ENCODE measurements at places on chromosomes 4 and X.

DNA sequence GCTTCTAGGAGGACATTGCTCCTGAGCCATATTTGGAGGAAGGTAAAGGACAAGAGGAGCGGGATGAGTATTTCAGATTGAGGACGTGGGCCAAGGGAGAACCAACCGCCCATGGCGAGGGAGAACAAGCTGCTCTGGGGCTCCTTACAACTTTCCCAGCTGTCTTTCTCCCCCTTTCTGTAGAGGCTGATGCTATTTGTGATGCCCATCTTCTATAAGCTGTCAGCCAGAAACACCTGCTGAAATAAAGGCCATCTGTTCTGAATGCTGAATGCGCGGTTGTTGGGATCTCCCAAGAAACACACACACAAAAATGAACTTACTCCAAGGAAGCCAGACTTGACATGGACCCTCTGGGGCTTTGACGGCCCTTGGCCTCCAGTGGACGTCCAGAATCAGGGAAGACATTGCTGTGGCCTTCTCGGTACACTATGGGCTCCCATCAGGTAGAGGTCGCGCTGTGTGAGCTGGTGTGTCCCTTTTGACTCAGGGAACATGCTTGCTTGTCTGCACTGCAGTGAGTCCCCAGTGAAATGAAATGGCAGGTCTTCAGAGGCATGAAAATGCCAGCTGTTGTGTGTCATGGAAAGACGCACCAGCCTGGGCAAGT lies 30.9 kb downstream of the RWDD4 start:
- no peak for DNase-seq
- no peaks in the 10 kb centered on the region for H3K27me3 ChIP-seq
- H3K4me1 ChIP-seq: no peaks in the 10 kb centered on the region
- no peak overlapping the region for H3K4me3 ChIP-seq
- no peaks in the 10 kb centered on the region for H3K36me3 ChIP-seq

GRCh38 chrX:155435744-155436112 lies 22.7 kb downstream of the F8A3 start:
- no peaks in the 10 kb centered on the region for H3K27me3 ChIP-seq
- DNase-seq: no peak
- H3K36me3 ChIP-seq: no peaks in the 10 kb centered on the region
- no peaks in the 10 kb centered on the region for H3K4me1 ChIP-seq

GRCh38 chrX:114841051-114841450 lies 176.4 kb downstream of the IL13RA2 start:
- DNase-seq: no peak
- H3K4me1 ChIP-seq: no peaks in the 10 kb centered on the region
- H3K36me3 ChIP-seq: no peaks in the 10 kb centered on the region
- no peak overlapping the region for H3K4me3 ChIP-seq

DNA sequence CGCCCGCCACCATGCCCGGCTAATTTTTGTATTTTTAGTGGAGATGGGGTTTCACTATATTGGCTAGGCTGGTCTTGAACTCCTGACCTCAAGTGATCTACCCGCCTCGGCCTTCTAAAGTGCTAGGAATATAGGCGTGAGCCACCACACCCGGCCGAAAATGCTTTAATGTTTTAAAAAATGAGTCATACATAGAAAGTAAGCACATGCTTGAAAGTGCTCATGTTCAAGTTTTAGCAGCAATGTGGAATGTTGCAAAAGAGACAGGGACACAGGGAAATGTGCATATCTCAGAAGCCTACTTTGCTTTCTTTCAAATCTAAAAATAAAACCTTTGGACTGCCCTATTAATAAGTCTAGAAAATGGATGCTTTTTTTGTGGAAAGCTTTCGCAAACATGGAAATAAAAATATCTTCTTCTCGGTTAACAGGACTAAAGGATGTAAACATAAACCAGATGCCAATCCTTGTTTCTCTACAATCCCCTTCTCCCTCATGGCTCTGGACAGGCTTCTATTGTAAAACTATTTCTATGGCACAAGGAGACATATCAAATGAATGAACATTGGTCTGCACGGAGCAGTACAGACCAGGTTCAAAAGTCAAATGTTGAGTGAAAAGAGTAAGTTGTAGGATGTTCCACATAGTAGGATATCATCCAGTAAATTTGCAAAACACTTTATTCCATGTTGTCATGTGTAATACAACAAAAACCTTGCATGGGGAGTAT lies 15.0 kb downstream of the MECP2 start:
- H3K27me3 ChIP-seq: no peaks in the 10 kb centered on the region
- H3K4me1 ChIP-seq: peaks cover 16% of the 10 kb centered on the region
- DNase-seq: no peak
- peaks cover 7% of the 10 kb centered on the region for H3K36me3 ChIP-seq
- no peak overlapping the region for H3K4me3 ChIP-seq

DNA sequence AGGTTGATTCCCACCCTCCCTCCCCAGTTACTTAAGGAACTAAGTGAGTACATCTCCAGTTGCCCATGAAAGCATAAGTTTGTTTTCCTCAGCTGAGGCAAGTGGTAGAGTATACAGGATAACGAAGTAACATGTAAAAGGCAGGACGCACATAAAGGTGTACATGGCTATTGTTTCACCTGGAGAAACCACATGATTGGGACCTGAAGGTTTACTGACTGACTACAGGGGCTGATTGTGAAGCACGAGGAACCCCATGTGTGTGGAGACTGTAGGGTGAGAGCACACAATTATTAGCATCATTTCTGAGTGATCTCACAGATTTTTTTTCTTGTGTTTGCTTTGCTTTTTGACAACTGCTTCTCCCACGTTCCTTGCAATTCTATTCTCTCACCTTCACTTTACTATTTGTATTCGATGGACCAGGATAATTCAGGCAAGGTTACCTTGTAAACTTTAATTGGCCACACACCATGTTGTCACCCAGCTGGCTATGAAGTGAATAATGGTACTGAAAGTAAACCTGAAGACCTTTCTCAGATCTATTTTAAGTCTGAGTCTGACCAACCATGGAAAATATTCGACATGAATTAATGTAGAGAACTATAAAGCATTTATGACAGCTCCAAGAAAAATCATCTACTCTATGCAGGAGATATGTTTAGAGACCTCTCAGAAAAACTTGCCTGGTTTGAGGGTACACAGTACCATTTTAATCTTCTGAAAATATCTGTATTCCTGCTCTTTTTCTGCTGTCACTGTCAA lies 102.5 kb upstream of the MYOZ2 start:
- DNase-seq: no peak
- H3K36me3 ChIP-seq: no peaks in the 10 kb centered on the region
- no peaks in the 10 kb centered on the region for H3K27me3 ChIP-seq
- no peak overlapping the region for H3K27ac ChIP-seq
- H3K4me3 ChIP-seq: no peak overlapping the region

- H3K27me3 ChIP-seq: no peaks in the 10 kb centered on the region
- no peak overlapping the region for H3K4me3 ChIP-seq
- H3K27ac ChIP-seq: no peak overlapping the region
- no peaks in the 10 kb centered on the region for H3K4me1 ChIP-seq
- DNase-seq: no peak
- H3K36me3 ChIP-seq: no peaks in the 10 kb centered on the region
Observed at GRCh38 chr4:168854350-168854921, 155.6 kb downstream of the CBR4 start.

DNA sequence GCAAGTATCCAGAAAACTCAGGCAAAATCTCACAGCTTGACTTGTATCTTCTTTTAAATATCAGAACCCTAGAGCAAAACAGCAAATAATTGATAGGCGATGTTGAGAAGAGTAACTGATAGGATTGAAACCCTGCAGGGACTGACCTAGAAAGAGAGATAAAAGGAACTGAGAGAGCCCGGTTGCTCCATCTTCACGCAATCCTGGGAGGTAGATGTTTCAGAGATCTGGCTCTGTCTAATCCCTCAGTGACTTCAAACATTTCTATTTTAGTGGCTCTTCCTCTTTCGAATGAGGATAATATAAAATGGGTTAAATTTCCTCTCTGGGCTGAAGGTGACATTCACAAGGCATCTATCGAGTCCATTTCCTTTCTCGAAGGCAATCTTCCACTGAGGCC lies 39.3 kb upstream of the RPL34 start:
- no peaks in the 10 kb centered on the region for H3K27me3 ChIP-seq
- DNase-seq: no peak
- H3K36me3 ChIP-seq: no peaks in the 10 kb centered on the region
- H3K4me3 ChIP-seq: no peak overlapping the region

DNA sequence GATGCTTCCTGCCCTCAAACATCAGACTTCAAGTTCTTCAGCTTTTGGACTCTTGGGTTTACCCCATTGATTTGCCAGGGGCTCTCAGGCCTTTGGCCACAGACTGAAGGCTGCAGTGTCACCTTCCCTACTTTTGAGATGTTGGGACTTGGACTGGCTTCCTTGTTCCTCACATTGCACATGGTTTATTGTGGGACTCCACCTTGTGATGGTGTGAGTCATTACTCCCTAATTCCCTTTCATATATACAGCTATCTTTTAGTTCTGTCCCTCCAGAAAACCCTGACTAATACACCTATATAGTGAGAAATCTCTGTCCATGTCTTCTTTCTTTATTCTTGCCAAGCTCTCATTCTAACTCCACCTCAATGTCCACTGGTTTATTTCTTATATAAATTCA lies 736.9 kb upstream of the HS3ST1 start:
- no peaks in the 10 kb centered on the region for H3K4me1 ChIP-seq
- no peak overlapping the region for H3K4me3 ChIP-seq

DNA sequence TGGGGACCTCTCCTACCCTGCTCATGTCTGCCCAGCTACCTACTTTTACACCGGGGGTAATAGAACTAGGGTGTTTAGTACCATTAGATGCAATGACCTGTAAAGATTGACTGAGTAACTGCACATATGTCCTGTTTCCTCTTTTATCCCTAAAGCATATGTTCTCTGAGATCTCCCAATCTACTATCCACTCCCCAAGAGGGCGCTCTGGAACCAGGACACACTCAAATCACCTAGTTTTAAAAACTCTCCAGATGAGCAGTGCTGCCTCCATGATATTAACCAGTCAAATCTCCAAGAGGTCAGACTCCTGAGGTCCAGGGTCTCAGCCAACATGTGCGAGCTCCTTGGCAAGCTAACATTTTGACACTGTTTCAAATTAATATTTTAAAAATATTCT lies 87.0 kb upstream of the TSPAN5 start:
- no peaks in the 10 kb centered on the region for H3K36me3 ChIP-seq
- H3K4me1 ChIP-seq: no peaks in the 10 kb centered on the region
- H3K27ac ChIP-seq: no peak overlapping the region

DNA sequence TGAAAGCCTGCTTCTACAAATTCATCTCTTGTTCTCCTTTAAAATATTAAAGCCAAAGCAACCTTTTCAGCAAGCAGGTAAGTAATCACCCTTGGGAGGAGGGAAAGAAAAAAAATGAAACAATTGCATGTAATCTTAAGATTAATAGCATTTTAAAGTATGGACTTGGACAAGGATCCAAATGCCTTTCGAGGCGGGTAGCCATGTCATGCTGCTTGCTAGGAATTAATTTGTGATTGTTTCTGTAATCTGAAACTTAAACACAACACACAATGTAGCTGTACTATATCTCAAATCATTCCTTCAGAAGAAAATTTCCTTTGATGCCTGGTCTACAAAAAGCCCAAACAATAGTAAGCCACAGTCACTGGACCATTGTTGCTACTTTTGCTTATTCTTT lies 112.4 kb upstream of the CBR4 start:
- no peaks in the 10 kb centered on the region for H3K36me3 ChIP-seq
- H3K4me3 ChIP-seq: no peak overlapping the region
- H3K4me1 ChIP-seq: no peaks in the 10 kb centered on the region
- no peak for DNase-seq
- H3K27ac ChIP-seq: no peak overlapping the region
- H3K27me3 ChIP-seq: no peaks in the 10 kb centered on the region

DNA sequence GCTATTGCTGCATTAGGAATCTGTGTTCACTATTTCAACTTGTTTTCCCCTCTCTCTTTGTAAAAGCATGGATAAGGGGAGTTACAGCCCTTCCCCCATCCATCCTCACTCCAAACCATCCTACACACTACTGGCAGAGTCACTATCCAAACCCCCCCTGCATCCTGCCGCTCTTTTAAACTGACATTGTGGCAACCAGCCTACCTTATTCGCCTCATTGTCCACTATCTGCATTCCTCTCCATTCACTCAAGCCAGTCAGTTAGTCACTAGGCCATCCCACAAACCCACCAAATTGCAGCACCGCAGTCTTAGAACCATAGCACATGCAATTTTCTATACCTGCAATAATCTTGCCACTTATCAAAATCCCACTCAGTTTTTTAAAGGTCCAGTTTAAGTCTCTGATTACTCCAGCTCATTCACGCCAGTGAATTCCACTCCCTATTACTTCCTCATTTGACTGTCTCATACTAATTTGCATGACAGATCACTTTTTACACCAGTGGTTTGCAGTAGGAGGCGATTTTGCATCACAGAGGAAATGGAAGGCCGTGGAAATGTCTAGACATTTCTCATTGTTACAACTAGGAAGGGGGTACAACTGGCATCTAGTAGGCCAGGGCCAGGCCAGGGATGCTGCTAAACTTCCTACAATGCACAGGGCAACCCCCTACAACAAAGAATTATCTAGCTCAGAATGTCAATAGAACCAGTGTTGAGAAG lies 181.8 kb downstream of the HS6ST2 start:
- no peak for DNase-seq
- no peak overlapping the region for H3K4me3 ChIP-seq
- no peaks in the 10 kb centered on the region for H3K27me3 ChIP-seq
- no peaks in the 10 kb centered on the region for H3K4me1 ChIP-seq
- H3K36me3 ChIP-seq: no peaks in the 10 kb centered on the region

- H3K4me3 ChIP-seq: no peak overlapping the region
- H3K4me1 ChIP-seq: no peaks in the 10 kb centered on the region
- no peaks in the 10 kb centered on the region for H3K36me3 ChIP-seq
- no peak for DNase-seq
- no peaks in the 10 kb centered on the region for H3K27me3 ChIP-seq
Observed at GRCh38 chr4:185830263-185830994, 18.4 kb upstream of the SORBS2 start.

GRCh38 chr4:40335525-40335894 lies 377 bp downstream of the CHRNA9 start:
- H3K27ac ChIP-seq: no peak overlapping the region
- DNase-seq: no peak
- H3K27me3 ChIP-seq: peaks cover 7% of the 10 kb centered on the region
- no peaks in the 10 kb centered on the region for H3K36me3 ChIP-seq
- H3K4me1 ChIP-seq: no peaks in the 10 kb centered on the region
- H3K4me3 ChIP-seq: no peak overlapping the region

- no peak overlapping the region for H3K4me3 ChIP-seq
- no peaks in the 10 kb centered on the region for H3K36me3 ChIP-seq
- no peaks in the 10 kb centered on the region for H3K4me1 ChIP-seq
- H3K27me3 ChIP-seq: no peaks in the 10 kb centered on the region
- no peak overlapping the region for H3K27ac ChIP-seq
- no peak for DNase-seq
Observed at GRCh38 chr4:141705048-141705746, 68.8 kb downstream of the IL15 start.

- DNase-seq: no peak
- H3K27me3 ChIP-seq: no peaks in the 10 kb centered on the region
- H3K4me3 ChIP-seq: no peak overlapping the region
- H3K36me3 ChIP-seq: no peaks in the 10 kb centered on the region
- H3K27ac ChIP-seq: no peak overlapping the region
Observed at GRCh38 chrX:69077895-69078455, 87.3 kb downstream of the PJA1 start.

All from T-cell (primary cell).